ENCODE measurements at places on chromosomes 11 and 22. TPM values are rescaled to one million over a fixed set of nuclear protein-coding genes. Genes with fewer than 3 reads are reported as not detected.

Gene PLEKHA7
- 10.9 TPM for total RNA-seq

Gene FGF19
- total RNA-seq: not detected

- no peak for DNase-seq
Observed at GRCh38 chr22:32211011-32211410, 6.1 kb upstream of the RFPL2 start.

GRCh38 chr11:83477772-83478171 is 191.6 kb upstream of the CCDC90B start:
- DNase-seq: no peak

Gene IGLL1
- 0.28 TPM for total RNA-seq

Gene SCGB2A2
- not detected for total RNA-seq

GRCh38 chr11:79312617-79313529 is 128.0 kb downstream of the TENM4 start:
- DNase-seq: no peak

GRCh38 chr22:27377501-27378295 is 423.9 kb downstream of the MN1 start:
- DNase-seq: no peak

GRCh38 chr11:5242208-5242607 is 7.4 kb downstream of the HBG1 start:
- DNase-seq: no peak

DNA sequence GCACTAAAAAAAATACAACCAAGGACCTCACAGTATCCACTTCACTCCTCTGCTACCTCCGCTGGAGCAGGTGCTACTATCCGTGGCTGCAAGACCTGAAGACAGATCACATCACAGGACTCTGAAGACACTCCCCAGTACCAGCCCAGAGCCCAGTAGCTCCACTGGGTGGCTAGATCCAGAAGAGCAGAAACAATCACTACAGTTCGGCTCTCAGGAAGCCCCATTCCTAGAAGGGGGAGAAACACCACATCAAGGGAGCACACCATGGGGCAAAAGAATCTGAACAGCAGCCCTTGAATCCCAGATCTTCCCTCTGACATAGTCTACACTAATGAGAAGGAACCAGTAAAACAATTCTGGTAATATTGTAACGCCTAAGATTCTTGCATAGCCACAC is 494.0 kb upstream of the FAT3 start:
- DNase-seq: no peak
